Nephron progenitor cell (in vitro differentiated cells): ENCODE measurements at places on chromosomes 4 and X.
A peak's percentile ranks its signal among the peaks of the same experiment; 100 is the strongest.

GRCh38 chrX:115297189-115297588, 7.7 kb downstream of the LUZP4 start:
- no peak for DNase-seq

DNA sequence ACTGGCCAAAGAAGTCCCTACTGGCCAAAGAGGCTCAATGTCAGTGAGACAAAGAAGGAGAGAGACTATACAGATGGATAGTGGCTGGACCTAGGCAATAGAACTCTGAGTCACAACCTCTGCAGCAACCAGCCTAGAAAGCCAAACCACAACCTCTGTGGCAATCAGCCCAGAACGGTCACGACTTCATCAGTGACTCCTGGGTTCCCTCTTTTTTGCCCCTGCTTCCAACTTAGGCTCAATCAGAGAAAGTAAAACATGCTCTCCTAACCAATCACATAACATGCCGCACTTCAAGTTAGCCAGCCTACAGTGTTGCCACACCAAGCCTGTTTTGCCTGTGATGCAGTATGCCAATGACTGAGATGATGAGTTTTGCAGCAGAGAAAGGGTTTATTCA, 203.4 kb downstream of the ANAPC10 start:
- no peak for DNase-seq

- peak; percentile 49 for DNase-seq
Measured at GRCh38 chr4:98657531-98658286, 702 bp downstream of the TSPAN5 start.

- DNase-seq, result no peak
Measured at GRCh38 chr4:111957116-111957515, 188.1 kb upstream of the FAM241A start.

- DNase-seq, result no peak
Measured at GRCh38 chrX:24996096-24996709, 19.6 kb downstream of the ARX start.

- DNase-seq, result peak; percentile 60
Measured at GRCh38 chr4:167233685-167234315, 494 bp downstream of the SPOCK3 start.

- no peak for DNase-seq
Measured at GRCh38 chr4:186158021-186158813, 33.1 kb upstream of the CYP4V2 start.

DNA sequence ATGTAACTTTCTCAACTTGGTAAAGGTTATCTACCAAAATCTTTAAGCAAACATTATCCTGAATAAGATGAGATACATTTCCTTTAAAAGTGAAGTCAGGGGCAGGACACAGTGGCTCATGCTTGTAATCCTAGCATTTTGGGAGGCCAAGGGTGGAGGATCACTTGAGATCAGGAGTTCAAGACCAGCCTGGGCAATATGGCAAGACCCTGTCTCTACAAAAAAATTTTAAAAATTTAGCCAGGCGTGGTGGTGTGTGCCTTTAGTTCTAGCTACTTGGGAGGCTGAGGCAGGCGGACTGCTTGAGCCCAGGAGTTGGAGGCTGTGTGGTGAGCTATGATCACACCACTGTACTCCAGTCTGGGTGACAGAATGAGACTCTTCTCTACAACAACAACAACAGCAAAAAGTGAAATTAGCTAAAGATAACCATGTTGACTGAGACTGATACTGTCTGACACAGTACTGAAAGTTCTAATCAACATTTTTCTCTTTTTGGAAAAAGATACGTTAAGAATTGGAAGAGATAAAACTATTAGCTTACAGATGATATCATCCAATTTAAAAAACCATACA, 4.9 kb downstream of the DCAF16 start:
- no peak for DNase-seq

DNA sequence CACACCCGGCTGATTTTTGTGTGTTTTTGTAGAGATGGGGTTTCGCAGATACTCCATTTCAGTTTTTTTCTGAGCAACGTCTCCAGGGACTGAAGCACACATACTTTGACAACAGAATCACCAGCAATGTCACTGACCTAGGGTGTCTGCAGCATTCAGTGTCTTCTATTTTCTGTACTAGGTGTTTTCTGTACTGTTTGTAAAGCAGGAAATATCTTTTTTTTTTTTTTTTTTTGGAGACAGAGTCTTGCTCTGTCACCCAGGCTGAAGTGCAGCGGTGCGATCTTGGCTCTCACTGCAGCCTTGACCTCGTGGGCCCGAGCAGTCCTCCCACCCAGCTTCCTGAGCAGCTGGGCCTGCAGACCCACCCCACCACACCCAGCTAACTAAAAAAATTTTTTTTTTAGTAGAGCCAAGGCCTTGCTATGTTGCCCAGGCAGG, 8.9 kb downstream of the ADD1 start:
- DNase-seq, result no peak

DNA sequence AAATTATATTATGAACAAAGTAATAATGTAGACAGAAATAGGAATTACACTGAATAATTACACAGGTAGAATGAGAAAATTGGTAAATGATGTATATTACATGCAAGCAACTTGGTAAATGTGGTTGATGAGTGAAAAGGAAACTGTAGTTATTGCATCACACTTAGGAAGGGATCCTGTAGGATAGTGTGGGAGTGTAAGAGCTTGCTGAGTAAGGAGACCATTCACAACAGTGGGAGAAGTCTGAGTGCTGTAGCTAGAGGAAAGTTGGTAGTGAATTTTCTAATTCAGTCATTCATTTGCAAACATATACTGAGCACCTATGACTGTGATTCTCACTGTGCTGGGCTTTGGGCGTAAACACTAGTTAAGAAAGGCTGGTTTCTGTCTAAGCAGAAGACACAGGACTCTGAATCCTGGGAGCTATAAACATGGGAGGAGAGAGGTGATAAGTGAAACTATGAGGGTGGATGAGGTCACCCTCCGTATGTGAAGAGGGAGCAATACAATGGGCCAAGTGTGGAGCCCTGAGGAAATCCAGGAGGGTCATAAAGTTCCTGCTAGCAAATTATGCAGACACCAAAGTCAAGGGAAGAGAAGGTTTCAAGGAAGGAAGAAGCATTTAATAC, 14.2 kb upstream of the CPE start:
- no peak for DNase-seq

DNA sequence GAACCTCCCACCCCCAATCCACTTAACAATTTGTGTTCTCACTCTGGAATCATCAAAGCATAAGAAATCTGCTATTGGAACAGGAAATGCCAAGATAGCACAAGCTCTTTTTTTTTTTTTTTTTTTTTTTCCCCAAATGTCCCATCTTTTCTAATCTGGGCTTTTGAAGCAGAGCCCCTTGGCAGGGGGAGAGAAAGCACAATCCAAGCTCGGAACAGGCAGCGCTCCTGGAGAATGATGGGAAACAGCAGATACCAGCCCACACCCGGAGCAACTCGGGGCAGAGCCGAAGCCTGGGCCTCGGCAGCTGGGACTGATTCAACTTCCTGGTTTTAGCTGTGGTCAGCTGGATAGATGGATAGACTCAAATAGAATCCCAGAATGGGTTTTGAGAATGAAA, 235.1 kb downstream of the QDPR start:
- DNase-seq, result no peak

- no peak for DNase-seq
Measured at GRCh38 chr4:56575820-56576429, 70.3 kb downstream of the ARL9 start.

- no peak for DNase-seq
Measured at GRCh38 chrX:9662148-9662547, 103.5 kb downstream of the GPR143 start.

- DNase-seq, result no peak
Measured at GRCh38 chrX:39156051-39156450, 354.8 kb downstream of the MID1IP1 start.

GRCh38 chrX:119999087-119999634, 55.6 kb upstream of the NKAP start:
- no peak for DNase-seq

- no peak for DNase-seq
Measured at GRCh38 chr4:118335324-118335723, 17.5 kb downstream of the PRSS12 start.

GRCh38 chr4:186204103-186204559, 12.8 kb downstream of the CYP4V2 start:
- DNase-seq, result no peak

DNA sequence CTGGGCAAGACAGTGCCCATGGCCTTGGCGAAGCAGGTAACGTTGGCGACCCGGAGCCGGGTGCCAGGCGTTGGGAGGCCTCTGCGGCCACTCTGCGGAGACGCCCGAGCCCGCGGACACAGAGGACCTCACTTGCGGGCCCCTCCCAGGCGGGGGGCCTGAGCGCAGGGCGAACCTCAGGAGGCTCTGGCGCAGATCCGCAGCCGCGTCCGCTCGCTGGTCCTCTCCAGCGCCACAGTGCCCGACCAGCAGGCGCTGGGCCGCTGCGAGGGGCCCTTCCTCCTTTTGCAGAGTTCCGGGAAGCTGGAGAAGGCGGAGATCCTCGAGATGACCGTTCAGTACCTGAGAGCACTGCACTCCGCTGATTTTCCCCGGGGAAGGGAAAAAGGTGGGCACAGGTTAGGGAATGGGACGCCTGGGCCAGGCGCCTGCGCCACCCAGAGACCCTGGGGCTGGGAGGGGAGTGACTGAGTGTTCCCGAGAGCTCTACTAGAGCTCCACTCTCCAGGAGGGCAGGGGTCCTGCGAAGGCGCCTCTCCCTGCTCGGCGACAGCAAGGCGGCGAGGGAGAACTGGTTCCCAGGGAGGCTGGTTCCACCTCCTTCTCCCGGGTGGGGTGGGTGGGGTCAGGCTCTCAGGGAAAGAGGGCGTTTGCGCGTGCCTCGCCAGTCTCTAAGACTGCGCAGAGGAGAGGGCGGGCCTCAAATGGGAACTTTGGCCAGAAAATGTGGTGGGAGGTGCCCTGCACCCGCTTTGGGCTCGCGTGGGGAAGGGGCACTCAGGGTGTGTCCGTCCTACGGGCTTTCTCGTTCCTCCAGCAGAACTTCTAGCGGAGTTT, 1.4 kb downstream of the HELT start:
- DNase-seq, result peak; percentile 33

DNA sequence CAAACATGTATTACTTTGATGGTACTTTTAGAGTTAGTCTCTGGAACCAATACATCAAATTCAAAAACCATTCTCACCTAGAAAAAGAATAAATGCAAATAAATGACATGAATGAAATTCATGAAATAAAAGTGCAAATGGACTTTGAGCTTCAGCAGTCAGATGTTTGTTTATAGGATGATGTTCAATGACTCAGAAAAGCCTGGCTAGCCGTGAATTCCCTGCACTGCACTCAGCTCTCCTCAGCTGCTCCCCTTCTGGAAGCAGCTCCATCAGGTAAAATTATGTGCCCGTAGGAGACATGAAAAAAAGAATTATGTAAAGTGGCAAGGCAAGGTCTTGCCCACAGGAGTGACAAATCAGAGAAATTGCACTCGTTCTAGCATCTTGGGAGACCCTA, 390.6 kb downstream of the GPM6A start:
- DNase-seq, result no peak

DNA sequence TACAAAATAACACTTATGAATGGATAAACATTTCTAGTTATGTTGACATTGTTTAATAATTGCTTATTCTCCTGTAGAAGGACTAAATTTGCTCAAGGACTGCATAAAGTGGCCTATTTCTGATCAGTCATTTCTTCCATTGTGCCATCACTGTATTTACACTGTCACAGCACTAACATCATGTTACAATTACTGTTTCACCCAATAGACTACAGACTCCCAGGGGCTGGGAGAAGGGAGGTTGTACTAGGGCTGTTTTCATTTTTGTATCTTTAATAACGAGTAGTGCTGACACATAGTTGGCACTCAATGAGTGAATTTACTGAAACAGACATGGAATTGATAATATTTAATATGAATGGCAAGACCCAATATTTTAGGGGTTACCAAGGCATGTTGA, 139.5 kb downstream of the SLC10A7 start:
- DNase-seq, result no peak

DNA sequence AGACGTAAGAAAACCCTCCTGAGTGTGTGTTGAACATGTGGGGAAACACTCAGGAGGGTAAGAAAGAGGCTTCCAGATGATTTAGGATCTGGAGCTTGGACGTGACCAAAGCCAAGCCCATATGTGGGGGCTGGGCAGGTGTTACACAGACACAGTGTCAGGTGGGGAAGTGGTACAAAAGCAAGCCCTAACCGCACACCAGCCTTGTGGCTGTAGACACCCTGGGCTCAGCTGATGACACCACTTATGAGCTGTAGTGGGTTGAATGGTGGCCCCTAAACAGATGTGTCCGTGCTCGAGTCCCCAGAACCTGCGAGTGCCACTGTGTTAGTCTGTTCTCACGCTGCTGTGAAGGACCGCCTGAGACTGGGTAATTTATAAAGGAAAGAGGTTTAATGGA, 25.0 kb upstream of the NSG1 start:
- no peak for DNase-seq

GRCh38 chr4:25856756-25857155, 6.0 kb downstream of the SEL1L3 start:
- no peak for DNase-seq

DNA sequence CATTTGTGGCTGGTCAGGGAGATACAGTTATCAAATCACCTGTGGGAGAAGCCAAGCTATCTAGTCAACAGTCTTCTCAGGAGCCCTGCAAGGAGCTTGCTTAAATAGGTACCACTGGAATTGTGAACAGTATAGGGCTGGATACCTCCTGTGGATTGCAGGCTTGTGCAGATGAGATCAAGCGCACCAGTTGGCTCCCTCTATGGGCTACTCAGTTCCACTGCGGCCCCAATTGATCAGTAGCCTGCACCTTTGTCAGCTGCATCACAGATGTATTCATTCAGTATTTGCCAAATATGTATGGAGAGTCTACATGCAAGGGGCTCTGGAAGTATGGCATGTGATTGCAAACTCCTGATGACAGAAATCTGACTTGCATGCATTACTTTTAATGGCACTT, 28.6 kb downstream of the TEX13A start:
- peak; percentile 28 for DNase-seq

DNA sequence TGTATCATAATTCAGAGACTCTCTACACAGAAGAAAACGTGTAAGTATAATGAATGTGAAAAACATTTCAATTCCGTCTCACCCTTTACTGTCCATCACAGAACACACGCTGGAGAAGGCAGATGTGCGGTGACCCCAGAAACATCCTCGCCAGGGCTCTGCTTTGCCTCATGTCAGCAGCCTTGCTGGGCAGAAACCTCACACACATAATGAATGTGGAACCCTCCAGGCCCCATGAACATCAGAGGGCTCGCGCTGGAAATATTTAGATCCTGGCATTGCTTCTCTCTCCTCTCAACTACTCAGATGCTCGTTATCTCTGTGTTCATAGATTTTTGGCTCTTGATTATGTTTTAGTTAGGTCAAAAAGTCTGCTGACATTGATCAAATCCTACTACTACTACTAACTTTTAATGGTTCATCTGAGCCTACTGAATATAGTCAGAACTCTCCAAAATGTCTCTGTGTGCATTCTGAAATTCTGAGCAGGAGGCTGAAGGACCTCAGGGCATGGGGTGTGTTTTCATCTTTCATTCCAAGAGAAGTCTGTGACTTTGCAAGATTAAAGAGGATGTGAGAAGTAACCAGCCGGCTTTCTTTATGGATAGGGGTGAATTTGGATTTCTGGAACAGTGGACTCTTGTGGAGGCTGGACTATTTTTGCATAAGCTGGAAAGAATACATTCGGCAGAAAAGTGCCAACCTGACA, 27.0 kb downstream of the SMIM43 start:
- no peak for DNase-seq

GRCh38 chr4:1072830-1073446, 40.4 kb downstream of the RNF212 start:
- peak; percentile 52 for DNase-seq

- DNase-seq, result peak; percentile 51
Measured at GRCh38 chrX:136953867-136954787, 73.6 kb upstream of the RBMX start.
